T-helper 9 cell (primary cell): ENCODE measurements at places on chromosomes 3 and 15.

DNA sequence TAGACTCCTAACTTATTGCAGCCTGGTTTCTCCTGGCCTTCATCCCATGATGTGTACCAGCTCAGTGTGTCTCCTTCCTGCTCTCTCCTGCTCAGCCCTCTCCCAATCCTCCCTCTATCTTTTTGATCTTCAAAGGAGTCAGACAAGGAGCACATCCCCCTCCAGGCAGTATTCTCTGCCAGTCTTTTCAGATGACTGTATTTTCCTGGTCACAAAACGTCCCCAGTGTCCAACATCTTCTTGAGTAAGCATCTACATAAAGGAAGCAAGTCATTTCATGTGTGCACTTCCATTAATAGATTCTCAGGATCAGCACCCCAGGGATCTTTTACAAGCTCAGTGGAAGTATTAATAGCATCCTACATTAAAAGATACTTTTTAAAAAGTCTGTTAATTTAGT, 148.9 kb upstream of the THBS1 start:
- no peak for DNase-seq

DNA sequence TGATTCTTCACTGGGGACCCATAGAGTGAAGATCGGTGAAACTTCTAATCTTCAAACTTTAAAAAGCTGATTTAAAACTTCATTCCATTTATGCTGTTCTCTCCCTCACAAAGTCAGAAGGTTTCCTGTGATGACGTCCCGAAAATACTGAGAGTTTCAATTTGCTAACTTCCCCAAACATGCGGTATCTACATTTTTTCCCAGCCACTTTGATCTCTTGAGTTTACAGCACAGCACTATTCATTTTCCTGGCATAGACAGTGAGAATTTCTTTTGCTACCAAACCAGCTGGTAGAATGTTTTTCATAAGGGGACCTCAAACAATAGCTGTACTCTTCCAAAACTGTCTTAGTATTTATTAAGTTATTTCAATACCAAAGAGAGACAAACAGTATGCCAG, 156.8 kb downstream of the LSAMP start:
- DNase-seq, result no peak

- DNase-seq, result no peak
These were observed 16.9 kb upstream of the UTS2B start for GRCh38 chr3:191347228-191347627.

- DNase-seq, result no peak
These were observed 30.7 kb upstream of the USP3 start for GRCh38 chr15:63473749-63473998.

DNA sequence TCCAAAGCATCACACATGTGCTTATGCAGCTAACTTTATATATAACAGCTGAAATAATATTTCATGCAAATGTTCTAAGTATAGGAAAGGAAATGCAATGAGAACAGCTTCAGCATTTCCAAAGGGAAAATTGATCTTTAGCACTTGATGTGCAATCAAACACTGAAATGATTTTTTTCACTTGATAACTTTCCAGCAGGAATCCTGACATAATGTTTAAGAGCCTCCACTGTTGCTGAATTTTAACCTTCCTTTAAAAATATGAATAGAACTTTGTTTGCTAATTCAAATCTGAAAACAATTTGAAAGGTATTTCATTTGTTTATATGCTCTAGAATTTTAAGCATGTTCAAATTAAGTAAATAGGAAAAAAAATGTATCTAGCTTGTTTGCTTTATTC, 96.9 kb upstream of the STRIT1 start:
- no peak for DNase-seq

DNA sequence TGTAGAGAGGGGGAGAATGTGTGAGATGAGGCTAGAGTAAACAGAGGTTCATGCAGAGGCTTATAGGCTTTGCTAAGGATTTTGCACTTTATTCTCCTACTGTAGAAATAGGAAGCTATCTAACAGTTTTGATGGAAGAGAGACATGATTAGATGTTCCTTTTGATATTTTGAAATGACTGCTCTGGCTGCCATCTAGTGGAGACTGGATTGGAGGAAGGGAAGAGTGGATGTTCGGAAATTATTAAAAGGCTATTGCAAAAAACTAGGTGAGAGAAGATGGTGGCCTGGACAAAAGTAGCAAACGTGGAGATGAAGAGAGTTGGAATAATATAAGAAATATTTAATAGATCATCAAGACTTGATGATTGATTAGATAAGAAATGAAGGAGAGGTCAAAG, 42.2 kb downstream of the SYN2 start:
- no peak for DNase-seq
